ENCODE measurements at places on chromosomes 2 and 18. TPM values are rescaled to one million over a fixed set of nuclear protein-coding genes. Genes with fewer than 3 reads are reported as not detected.

DNA sequence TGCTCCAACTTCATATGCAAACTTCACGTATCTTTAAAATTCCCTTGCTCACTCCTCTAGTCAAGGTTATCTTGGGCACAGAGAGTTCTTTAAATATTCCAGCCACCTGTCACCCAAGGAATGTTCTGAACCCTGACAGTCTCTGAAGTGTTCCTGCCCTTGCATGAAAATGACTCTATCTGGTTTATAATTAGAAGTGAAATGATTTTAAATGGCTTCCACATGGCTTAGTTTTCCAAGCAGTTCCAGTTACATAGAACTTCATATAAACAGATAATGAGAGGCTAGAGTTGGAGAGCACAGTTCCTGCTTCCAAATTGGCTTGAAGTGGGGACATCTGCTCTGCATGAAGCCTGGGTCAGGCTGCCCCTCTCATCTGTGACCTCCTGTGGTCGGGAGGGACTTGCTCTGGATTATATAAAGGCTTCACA is 81.9 kb downstream of the SLC4A3 start:
- no peak for DNase-seq

- no peak for DNase-seq
Observed at GRCh38 chr2:68282811-68283418, 30.6 kb upstream of the PPP3R1 start.

GRCh38 chr18:63590373-63590772 is 3.2 kb downstream of the SERPINB13 start:
- no peak for DNase-seq

- DNase-seq: no peak
Observed at GRCh38 chr2:164794016-164794415, 47.6 kb downstream of the COBLL1 start.

KCNJ3 gene
- total RNA-seq: not detected

GRCh38 chr2:68743531-68743930 is 8.9 kb downstream of the ARHGAP25 start:
- DNase-seq: no peak

DNA sequence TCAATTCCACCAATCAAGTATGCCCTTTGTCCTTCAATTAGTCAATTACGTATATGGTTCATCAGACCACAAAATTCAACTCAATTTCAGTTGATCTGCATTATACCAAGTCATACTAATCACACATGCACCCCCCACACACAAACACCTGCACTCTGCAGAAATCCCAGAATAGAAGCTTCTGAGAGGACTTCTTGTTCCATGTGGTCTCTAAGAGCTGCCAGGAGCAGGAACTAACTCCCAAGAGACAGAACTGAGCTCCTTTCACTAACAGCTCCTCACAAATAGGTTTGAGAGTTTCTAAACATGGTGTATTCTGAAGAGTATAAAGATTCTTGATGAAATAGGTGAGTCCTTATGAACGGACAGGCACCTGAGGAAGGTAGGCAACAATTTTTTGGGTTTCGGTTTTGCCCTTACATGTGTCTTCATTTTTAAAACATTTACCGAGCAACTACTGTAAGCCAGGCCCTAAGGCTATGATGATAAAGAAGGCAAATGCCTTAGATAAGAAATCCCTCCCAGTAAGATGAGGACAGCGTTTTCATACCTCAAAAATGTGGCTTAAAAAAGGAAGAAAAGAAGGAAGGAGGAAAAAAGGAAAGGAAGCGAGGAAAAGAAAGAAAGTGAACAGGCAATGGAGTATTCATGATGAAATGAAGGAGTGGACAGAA is 183.1 kb downstream of the PID1 start:
- DNase-seq: no peak

RAB10 gene
- 39.5 TPM for total RNA-seq

DNA sequence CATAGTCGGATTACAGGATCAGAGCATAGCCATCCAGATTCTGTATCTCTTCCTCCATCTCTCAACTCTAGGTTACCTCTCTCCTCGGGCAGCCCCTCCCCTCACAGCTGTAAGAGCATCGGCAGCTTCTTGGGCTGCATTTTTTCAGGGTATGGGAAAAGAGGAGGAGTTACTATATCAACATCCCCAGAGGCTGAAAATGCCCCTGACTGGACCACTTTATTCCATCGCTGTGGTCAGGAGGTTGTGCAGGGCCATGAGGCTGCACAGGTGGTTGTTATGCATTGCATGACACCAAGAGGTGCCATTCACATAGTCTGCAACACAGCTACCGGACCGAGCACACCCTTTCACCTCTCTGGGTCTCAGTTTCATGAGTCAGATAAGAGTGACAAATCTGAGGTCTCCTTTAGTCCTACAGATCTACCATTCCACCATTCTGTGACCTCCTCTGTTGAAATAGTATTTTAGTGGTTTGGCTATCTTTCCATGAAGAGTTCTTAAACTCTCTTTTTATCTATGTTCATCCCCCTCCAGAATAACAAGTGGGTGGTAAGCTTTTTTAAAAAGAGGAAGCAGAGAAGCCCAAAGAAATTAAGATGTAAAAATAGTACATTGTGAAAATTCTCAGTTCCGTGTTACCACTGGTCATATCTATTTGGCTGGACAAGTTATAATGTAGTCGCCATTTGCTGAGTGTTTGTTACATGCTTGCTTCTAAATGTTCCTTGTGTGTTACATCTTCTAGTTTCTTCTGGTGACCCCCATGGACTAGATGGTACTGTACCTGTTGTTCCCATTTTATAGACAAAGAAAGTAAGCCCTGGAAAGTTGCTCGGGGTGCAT is 56.6 kb upstream of the SLC1A4 start:
- no peak for DNase-seq

DNA sequence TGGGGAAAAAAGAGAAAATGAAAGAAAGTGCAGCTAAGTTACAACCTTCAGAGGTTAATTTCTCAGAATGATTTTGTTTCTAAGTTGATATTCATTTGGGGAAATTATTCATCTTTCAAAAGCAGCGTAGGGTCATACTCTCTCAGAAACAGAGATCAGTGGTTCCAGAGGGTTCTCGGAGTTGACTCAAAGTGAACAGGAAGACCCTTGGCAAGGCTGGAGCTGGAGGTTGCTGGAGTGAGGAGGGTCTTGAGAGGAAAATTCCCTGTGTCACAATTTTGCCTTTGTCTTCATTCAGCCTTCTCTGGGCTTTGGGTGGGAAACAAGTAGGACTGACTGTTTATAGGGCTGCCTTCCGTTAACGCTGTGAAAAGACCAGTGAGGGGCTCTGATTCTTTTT is 168.2 kb downstream of the ICOS start:
- DNase-seq: no peak

- DNase-seq: no peak
Observed at GRCh38 chr2:174124181-174124580, 124.2 kb downstream of the OLA1 start.

MCEE gene
- 8.4 TPM for total RNA-seq
